AML-193 (cell line): ENCODE measurements at places on chromosomes 6 and 20.

- DNase-seq, result no peak
These were observed 11.4 kb downstream of the RIN2 start for GRCh38 chr20:19769507-19769906.

- DNase-seq, result no peak
These were observed 96.7 kb upstream of the FAM184A start for GRCh38 chr6:119174879-119175817.

DNA sequence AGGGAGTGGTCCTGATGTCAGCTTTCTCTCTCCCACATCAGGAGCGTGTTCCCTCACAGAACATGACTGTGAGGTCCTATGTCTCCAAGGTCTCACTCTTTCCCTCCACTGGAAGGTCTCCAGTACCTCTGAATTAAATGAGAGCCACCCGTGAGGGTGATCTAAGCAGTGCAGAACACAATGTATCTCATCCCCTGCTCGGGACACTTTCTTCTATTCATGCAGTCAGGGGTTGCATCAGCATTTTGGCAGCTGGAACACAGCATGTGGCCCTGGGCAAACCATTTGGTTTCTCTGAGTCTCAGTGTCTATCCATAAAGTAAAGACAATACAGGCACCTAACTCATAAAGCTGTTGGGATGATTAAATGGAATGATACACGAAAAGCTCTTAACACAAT lies 34.2 kb downstream of the MAFB start:
- DNase-seq, result no peak

- peak; percentile 86 for DNase-seq
These were observed 15.4 kb downstream of the EZR start for GRCh38 chr6:158803733-158804143.

DNA sequence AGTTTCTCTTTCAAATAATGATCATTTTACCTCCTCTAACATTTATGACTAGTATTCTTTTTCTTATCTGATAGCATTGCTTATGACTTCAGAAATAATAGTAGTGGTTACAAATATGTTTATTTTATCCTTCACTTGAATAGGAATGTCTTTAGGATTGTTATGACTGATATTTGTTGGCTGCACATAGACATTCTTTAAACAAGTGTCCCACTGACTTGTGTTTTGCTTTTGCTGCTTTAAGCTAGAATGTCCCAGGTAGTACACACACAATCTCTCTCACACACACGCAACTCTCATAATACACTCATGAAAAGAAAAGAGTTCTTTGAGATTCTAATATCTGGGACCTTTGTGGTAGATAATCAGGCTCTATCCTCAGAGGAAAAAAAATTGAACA lies 21.6 kb downstream of the KIAA1586 start:
- DNase-seq, result no peak

DNA sequence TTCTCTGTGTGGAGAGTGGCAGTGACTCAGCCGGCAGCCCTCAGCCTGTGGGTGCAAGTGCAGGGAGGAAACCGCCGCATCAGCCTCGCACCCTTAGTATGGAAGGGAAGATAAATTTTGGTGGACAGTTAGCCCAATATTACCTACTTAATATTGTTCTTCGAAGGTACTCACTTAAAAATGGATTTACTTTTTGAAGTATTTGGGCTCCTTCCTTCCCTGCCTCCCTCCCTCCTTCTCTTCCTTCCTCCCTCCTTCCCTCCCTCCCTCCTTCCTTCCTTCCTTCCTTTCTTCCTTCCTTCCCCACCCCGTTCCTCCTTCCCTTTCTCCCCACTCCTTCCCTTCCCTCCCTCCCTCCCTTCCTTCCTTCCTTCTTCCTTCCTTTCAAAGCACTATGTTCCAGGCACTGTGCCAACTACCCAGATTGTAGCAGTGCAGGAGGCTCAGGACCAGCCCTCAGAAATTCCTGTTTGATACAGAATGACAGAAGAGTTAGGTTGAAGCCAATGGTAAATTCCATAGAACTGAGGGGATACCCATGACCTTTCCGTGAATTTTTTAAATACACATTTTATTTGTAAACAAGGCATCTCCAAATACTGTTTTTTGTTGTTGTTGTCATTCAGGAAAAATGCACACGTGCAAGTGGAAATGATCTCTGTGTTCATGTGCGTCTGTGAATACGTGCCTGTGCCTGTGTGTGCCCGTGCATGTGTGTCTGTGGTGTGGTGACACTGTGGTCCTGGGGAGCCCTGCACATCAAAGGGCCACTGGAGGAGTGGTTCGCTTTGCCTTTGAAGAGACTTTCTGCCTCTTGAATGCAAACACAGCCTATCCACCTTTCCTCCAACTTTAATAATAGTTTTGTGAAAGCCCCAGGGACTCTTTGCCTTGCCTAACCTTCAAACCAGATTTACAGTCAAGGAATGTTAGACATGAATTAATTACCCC lies 141.7 kb downstream of the EDN3 start:
- DNase-seq, result no peak

DNA sequence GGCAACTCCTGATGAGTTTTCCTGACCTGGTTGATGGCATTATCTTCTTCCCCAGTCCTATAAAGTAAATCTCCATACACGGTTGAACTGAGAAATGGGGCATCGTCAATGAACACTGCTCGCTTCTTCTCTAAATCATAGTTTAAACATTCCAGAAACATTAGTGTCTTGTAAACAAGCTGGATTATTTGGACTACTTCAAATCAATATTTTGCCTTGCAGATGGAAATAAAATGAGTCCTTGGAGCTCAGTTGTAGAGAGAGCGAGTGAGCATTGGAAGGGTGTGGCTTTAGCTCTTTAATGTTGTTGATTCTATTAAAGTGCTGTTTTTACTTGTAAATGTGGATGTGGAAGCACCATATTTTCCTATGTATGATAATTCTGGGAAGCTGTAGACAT lies 18.4 kb downstream of the C6orf89 start:
- DNase-seq, result no peak

DNA sequence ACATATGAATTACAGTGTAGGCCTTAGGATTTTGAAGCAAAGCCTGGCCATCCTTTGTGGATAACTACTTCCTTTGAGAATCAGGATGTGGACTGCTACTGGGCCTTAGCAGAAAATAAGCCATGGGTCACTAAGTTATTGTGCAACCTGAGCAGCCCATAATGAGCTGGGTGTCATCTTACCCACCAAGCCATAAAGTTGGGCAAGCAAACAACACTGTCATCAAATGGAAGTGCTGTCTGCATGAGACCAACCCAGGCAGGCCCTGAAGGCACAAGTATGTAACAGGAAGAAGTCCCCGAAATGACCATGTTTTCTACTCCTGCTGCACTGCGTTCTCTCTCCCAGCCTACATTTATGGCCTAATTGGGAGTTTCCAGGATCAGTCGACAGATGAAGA lies 205.6 kb upstream of the GGTLC1 start:
- no peak for DNase-seq

GRCh38 chr6:12266571-12266970 lies 23.6 kb upstream of the EDN1 start:
- DNase-seq, result peak; percentile 85

- no peak for DNase-seq
These were observed 42.9 kb upstream of the FAM83D start for GRCh38 chr20:38883081-38883980.

DNA sequence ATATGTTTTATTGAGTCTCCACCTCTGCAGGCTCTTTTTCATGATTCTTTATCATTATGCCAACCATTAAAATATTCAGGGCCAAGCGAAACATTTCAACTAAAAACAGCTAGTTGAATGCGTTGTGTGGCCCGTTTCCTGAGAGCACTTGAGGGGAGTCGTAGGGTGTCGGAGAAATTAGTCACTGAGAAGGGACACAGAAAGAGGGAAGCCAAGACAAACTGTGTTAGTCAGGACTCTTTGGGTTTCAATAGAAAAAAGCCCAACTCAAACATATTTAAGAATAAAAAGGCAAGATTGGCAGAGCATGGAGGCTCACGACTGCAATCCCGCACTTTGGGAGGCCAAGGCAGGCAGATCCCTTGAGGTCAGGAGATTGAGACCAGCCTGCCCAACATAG lies 58.9 kb downstream of the MAFB start:
- DNase-seq, result no peak

GRCh38 chr6:31597006-31597405 lies 4.2 kb upstream of the NCR3 start:
- peak; percentile 86 for DNase-seq

DNA sequence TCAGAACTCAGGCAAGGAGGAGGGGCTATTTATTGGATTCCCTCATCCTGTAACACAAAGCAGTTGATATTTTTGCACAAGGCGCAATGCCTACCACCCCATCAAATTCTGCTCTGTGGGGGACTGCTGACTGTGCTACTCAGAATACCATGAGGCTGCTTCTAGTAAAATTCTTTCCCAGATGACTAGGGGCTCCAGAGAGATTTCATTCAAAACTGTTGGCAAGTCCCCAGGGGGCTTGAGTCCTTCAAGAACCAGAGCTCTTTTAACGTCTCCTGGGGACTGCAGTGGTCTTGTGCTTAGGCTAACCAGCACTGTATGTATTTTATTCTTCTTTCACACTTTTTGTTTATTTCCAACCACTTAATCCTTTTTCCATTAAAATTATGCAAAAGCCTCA lies 365.9 kb upstream of the AGPAT4 start:
- no peak for DNase-seq

DNA sequence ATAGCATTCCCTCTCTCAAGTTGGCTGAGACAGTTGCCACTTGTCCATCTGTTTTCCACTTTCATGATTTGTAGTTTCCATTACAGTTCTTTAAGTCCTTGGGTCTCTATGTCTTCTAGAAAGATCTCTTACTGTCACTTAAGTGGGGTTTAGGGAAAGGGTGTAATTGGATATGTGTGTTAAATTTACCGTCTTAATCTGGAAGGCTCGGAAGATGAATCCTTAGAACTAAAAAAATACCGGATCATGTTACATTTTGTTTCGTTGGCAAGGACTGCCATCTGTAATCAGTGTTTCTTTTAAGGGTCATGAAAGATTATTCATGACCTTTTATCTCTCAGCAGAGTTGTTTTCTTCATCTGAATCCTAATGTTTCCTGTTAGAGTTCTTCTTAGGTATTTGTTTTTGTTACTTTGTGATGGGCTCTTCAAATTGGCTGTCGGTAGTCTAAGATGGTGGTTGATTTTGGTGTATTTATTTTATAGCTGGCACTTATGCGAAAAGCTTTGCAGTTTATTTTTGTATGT lies 21.8 kb upstream of the BTBD3 start:
- no peak for DNase-seq

DNA sequence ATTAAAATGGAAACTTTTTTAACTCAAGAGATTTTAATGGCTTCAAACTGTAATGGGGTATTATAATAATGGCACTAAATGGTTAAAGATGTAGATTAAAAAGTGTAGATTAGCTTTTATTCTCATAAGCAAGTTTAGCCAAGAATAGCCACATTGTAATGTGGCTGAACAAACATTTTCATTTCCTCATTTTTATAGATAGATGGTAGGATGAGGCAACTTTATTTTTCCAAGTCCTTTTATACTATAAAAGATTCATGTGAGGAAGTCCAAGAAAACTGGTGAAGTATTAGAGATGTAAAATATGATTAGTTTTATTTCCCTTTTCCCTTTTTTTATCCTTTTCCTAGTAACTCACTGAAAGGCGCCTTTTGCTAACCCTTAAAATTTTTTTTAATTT lies 88.8 kb downstream of the ATRN start:
- DNase-seq, result no peak

DNA sequence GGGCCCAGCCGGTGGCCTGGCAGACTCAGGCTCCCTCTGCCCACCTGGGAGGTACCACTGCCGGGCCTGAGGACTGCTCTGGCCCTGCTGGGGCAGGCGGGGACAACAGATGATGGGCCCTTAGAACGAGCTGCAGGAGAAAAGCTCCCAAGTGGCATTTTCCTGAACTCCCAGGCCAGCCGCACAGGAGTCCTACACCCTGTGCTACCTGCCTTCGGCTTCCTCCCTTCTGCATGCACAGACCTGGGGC lies 41.3 kb downstream of the DSTN start:
- DNase-seq, result no peak

DNA sequence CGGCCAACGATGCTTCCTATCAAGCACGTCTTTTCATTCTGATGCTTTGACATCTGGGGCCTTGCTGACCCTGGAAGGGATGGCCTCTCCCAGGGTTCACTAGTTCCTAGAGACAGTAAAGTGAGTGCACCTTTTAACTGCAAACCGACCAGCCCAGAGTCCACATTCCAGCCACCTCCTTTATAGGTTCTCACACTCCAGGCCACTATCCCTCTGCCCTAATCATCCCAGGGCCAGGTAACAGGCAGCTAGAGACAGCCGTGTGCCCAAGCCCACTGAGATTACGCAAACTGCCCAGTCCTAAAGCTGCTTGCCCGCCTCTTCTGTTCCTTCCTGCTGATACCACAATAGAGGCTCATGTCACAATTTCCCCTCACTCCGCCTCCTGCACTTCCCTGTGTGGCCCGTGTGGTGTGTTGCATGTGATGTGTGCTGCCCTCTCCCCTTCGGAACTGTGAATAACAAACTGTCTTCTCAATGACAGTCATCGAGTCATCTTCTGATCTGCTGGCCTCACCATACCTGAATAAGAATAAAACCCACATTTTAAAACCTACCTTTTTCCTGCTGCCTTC lies 123.7 kb upstream of the EXOC2 start:
- DNase-seq, result peak; percentile 99

- no peak for DNase-seq
These were observed at the start of gene MYCT1 for GRCh38 chr6:152697634-152698033. TSS of gene MYCT1 (plus strand) at chr6:152697897. CDS start at chr6:152697903, 6 bp downstream.

DNA sequence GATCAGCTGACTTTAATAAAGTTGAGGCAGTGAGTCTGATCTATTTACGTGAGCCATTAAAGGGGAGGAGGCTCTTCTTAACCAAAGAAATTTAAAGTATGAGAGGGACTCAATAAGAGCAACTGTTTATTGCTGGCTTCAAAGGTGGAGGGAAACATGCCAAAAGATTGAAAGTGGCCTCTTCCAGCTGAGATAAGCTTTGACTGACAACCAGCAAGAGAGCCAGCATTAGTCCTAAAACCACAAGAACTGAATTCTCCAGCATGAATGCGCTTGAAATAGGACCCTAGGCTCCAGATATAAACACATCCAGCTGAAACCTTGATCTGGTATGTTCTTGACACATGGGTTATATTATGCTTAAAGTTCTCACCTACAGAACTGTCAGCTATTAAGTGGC lies 123.1 kb upstream of the GJE1 start:
- DNase-seq, result no peak

DNA sequence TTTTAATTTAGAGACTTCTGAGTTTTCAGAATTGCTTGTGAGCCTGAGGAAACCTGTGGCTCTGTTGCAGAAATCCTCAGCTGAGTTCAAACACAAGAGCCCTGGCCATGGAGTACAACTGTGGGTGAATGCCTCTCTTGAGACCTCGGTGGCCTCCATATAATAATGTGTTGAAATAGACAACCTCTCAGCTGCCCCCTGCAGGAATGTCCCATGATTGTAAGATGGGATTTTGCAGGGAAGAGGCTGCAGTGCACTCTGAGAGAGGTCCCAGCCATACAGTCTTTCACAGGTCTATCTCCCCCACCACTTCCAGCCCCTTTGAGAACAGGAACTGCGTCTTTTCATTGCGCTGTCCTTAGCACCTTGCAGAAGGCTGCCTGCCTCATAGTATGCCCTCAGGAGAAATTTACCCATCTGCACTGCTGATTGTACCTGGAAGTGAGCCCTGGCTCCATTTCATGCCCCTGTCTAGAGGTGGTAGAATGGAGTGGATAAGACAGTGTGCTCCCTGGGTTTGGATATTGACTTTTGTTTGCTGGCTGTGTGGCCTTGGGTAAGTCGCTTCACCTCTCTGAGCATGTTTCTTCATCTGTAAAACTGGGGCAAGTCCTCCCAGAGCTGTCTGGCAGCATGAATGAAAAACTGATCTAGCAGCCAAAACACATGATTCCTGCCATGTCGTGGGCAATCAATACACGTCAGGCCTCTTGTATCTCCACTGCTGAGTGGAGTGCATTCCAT lies 16.8 kb upstream of the CDH22 start:
- peak; percentile 41 for DNase-seq
